ENCODE measurements at places on chromosomes 6 and 20.

- DNase-seq, result no peak
Measured at GRCh38 chr6:45416700-45417099, 39.0 kb upstream of the SUPT3H start.

DNA sequence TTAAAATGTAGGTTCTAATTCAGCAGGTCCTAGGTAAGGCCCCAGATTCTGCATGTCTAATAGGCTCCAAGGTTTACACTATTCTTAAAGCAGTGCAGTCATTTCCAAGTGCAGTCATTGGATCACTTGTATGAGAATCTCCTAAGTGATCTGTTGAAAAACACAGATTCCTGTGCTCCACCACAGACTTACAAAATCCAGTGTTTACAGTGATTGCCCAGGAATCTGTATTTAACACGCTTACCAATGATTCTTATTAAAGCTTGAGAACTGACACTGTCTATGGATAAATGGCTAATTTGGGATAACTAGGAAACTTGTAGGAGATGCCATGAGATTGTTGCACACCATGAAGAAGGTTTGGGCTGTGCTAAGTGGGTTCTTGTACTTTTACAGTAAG lies 104.6 kb upstream of the PLEKHG1 start:
- no peak for DNase-seq

DNA sequence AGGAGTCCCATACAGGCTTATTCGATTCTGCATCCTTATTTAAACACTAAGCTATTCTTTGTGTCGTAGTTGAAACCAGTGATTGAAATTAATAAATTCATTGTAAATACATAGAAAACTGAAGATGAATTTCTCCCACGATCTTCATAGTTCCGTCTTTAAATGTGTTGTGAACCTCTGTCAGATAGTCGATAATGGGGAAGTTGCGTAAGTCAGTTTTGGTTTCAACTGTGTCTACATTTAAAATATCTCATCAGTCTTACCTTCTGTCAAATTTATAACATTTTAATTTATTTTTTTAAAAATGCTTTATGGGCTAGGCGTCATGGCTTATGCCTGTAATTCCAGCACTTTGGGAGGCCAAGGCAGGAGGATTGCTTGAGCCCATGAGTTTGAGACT lies 12.7 kb downstream of the STX11 start:
- peak; percentile 75 for DNase-seq

- peak; percentile 81 for DNase-seq
Measured at GRCh38 chr20:8043687-8044282, 24.2 kb upstream of the TMX4 start.

GRCh38 chr20:31906001-31906400 lies 35.6 kb downstream of the TTLL9 start:
- no peak for DNase-seq

DNA sequence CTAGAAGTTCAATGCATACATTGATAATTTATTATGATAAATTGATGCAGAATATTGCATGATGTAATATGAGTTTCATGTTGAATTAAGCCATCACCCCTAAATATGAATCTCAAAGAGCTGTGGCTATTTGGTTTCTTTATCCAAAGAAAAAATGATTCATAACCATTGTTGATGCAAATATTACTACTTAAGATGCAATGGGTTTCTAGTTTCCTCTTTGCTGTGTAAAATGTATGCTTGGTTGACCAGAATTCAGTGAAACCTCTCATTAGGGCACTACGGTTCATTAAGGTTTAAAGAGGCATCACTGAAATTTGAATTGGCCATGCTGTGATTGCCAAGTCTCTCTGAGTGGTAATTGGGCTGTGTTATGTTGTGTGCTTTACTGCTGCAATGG lies 492.5 kb upstream of the FLRT3 start:
- DNase-seq, result no peak

GRCh38 chr20:43442282-43442880 lies 15.3 kb upstream of the SRSF6 start:
- no peak for DNase-seq

- peak; percentile 31 for DNase-seq
Measured at GRCh38 chr6:114989279-114989964, 646.6 kb upstream of the HS3ST5 start.

GRCh38 chr6:44590471-44590870 lies 203.0 kb downstream of the CDC5L start:
- no peak for DNase-seq

- DNase-seq, result no peak
Measured at GRCh38 chr6:53250176-53251032, 98.3 kb downstream of the ELOVL5 start.

DNA sequence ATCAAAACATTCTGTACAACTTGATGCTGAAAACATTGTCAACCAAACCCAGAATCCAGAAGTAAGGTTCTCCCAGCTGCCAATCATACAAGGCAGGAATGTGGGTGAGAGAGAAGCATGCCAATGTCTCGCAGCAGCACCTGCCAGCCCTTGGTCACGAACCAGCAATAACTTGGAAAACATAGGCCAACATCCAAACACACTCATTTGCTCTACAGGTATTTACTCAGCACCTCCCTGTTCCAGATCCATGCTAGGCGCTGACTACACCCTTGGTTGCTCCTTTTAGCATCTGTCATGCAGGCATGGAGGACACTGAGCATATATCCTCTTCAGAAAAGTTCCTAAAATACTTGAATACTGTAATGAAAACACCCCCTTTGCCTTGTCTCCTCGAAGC lies 63.6 kb downstream of the FAXC start:
- no peak for DNase-seq

GRCh38 chr6:25606151-25606550 lies 45.9 kb upstream of the SCGN start:
- DNase-seq, result no peak

- DNase-seq, result no peak
Measured at GRCh38 chr6:96301023-96301422, 220.6 kb upstream of the UFL1 start.

- DNase-seq, result no peak
Measured at GRCh38 chr6:139165324-139165723, 30.4 kb downstream of the HECA start.

- DNase-seq, result no peak
Measured at GRCh38 chr6:148175550-148176188, 167.0 kb upstream of the SASH1 start.

DNA sequence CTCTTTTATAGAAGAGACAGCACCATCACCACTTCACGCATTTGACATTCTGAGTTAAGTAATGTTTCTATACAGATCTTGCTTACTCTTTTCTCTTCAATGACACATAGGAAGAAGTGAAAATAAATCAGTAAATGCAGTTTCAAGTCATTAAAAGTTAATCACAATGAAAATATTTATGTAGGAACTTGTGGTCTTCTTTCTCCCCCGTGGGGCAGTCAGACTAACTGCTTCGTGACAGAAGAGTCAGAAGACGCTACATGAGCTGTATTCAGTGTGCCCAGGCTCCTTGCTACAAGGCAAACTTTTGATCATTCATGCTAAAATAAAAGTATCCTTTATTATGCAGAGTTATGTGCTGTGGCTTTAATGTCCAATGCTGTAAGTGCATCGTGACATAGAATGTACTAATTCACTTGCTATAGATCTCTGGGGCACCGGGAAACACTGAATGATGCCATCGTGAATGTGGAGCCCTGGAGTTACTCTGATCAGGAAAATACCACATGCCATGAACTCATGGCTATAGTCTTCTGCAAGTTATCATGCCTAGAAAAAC lies 117.8 kb upstream of the TRAF3IP2 start:
- DNase-seq, result no peak

DNA sequence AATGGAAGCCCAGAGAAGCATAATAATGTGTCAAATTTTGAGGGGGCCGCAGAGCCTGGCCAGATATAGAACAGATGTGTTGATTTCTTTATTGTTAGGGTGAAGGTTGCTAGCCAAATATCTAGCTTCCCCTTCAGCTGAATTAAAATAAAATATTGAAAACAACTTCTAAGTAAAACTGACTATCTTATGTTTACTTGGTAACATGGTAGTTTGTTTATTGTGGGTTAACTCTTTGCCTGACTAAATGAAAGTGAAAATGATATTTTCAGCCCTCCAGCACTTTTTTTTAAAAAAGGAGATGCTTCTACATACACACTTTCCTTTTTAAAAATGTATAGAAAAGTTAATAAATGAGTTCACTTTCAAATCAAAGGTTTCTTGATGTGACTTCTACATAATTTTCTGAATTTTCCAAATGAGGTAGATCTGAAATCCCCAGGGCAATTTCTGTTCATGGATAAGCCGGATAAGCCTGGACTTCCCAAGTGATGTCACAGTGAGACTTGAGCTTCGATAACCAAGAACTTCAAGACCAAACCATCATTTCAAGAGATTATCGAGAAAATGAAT lies 172.1 kb upstream of the OLIG3 start:
- no peak for DNase-seq

DNA sequence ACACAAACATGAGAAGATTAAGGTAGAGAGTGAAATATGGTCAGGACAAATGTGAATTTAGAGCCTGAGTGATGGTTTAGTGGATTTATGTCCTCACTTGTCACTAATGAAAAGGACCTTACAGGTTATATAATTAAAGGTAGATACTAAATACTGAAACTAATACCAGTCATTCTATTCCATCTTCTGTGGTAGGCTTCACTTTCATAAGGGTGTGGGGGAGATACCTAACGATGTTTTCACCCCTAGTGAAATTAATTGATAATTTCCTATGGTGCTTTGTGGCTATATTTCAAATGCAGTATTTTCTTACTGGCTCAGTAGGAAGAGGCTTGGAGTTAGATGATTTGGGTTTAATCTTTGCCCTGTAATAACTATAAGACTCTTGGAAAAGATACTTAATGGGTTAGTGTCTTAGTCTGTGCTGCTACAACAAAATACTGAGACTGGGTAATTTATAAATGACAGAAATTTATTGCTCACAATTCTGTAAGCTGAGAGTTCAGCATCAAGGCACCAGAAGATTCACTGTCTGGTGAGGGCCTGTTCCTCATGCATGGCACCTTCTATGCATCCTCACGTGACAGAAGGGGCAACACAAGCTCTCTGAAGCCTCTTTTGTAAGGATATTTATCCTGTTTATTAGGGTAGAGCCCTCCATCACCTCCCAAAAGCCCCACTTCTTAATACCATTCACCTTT lies 21.3 kb downstream of the RNF217 start:
- DNase-seq, result no peak

- DNase-seq, result peak; percentile 37
Measured at GRCh38 chr6:163384510-163384909, 30.0 kb upstream of the QKI start.

GRCh38 chr6:111994791-111995190 lies 59.1 kb upstream of the CCN6 start:
- no peak for DNase-seq

DNA sequence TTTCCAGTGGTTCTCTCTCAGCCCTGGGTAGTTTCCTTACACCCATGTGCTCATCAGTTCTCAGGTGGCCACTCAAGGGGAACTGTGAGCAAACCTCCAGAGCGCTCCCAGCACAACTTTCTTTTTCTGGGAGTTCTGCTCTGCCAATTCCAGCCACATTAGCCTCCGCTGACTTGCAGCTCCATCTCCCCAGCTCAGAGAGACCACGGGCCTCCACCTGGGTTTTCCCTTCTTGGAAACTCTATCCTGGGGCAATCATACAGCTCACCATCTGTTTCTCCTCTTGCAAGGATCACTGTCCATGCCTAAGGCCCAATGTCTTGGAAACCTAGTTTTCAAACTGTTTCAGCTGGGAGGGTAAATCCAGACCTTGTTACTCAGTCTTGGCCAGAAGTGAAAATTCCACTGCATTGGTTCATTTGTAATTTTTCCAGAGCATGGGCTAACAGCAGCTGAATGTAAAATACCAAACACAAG lies 129.9 kb downstream of the EYA2 start:
- DNase-seq, result no peak

- no peak for DNase-seq
Measured at GRCh38 chr6:5599127-5599526, 337.8 kb downstream of the FARS2 start.

GRCh38 chr6:126312013-126312665 lies 27.8 kb upstream of the CENPW start:
- peak; percentile 47 for DNase-seq

DNA sequence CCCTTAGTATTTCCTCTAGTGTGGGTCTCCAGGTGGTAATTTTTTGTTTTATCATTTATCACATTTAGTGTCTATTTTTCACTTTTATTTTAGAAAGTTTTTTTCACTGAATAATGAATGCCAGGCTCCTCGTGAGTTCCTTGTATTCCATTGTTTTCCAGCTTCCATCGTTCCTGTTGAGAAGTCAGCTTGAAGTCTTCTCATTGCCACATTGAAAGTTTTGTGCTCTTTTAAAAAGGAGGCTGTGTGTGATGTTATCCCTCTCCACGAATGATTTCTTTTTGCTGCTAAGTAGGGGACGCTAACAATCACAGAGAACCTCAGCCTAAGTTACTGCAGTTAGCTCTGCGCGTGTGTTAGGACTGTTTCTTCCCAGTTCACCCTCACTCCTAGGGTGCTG lies 194.5 kb downstream of the TAF4 start:
- no peak for DNase-seq

- no peak for DNase-seq
Measured at GRCh38 chr20:24567508-24567907, 98.1 kb downstream of the SYNDIG1 start.

GRCh38 chr6:44192428-44193041 lies 24.2 kb upstream of the MYMX start:
- peak; percentile 60 for DNase-seq

DNA sequence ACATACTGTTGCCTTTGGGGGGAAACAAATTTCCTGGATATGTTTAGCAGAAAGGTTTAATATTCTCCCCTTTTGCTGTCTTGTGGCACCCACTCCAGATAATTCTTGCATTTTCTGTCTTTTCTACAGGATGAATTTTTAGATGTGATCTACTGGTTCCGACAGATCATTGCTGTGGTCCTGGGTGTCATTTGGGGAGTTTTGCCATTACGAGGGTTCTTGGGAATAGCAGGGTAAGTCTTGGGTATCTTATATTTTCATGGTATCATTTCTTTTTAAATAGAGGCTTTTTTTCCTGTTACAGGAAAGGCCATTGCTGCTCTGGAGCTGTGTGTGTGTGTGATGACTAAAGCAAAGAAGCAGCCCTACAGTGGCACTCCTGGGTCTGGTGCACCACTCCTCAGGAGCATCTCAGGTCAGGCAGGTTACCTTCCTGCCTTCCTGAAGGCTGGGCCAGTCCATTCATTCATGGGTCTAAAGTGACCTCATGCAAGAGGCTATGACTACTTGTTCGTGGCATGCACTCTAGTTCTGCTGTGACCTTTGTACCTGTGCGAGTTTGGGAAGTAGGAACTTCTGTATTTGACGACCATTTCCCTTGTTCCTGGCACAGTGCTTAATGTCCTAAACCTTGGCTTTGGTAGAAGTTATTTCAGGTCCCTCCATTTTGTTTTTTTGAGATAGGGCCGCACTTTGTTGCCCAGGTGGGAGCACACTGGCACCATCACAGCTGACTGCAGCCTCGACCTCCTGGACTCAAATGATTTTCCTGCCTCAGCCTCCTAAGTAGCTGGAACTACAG lies 2.2 kb downstream of the RAB5IF start:
- DNase-seq, result no peak

Measured in hematopoietic multipotent progenitor cell treated with erythropoietin and hydrocortisone succinate and interleukin-3 and kit ligand, for 4 days (in vitro differentiated cells).